ENCODE measurements at places on chromosomes 6 and 20.

- no peak for DNase-seq
Measured at GRCh38 chr20:46306743-46307138, 1.6 kb downstream of the CDH22 start.

GRCh38 chr6:6741264-6741663, 152.7 kb downstream of the LY86 start:
- DNase-seq: no peak

DNA sequence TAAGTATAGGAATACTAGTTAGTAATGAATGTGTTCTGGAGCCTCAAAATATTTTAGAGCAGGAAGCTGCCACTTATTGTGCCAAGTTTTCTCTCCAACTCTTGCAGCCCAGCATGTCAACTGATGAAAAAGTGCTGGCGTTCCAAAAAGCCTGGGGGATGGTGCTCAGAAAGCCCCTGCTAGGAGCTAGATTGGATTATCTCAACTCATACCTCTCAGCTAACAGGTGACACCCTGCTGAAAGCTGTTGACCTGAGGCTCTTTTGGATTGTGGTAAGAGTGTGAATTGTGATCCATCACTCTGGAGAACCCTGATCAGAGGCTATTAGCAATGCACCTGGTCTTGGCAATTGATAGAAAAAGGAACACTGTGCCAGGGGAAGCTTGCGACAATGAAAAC, 580.4 kb downstream of the EYS start:
- DNase-seq: no peak

DNA sequence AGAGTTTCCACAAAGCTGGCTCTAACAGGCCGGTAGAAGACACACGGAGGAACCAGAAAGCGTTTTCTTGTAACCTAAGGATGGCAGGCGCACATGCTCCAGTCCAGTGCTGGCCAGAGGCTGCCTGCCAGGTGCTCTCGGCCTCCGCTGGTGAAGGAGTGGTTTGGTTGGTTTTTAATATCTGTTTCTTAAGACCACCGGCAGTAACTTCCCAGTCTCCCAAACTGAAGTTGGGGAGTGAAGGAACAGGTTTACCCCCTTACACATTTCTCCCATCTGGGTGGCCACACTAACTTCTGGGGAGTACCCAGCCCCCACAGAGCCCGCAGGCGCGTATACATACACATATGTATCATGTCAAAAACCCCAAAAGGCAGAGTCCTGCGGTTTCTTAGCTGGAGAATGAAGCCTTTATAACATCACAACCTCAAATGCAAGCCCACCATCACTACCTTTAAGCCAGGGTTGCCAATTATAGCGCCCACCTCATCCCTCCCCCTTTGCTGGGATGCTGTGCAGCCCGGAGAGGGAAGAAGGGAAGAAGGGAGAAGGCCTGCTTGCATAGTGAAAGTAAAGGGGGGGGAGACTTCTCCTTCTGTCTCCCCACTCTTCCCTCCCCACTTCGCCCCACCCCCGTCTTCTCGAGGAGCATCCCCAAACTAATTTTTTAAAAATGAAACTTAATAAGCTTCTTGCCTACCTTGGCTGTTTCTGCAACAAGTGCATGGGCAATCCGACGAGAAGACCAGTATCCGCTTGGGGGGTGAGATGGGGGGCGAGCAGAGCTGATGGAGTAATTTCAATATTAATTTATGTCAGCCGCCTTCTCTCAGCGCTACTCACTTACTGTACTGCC, 1.0 kb downstream of the TRERF1 start:
- DNase-seq: no peak

All from right lung (tissue), 10 donors.